ENCODE measurements at places on chromosomes 12 and 14.

DNA sequence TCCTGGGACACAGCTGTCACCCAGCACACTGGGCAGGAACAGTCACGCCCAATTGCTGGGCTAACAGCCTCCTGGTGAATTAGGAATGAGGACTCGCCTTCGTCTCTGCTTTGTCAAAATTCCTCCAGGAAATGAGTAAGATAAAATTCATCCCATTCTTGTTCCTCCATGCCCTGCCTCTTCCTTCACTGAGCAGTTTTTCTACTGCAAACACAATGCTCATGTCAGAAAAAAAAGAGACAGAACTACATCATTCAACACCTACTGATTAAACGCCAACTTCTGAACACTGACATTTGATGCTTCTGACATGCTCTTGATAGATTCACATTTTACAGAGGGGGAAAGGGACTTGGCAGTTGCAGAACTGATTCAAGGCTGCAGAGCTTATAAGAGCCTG, 37.5 kb upstream of the DTX1 start:
- no peak for DNase-seq

GRCh38 chr12:98635657-98636323, 8.8 kb downstream of the IKBIP start:
- peak; percentile 20 for DNase-seq

GRCh38 chr14:97290977-97291376, 493.8 kb downstream of the VRK1 start:
- DNase-seq = no peak

GRCh38 chr12:89353188-89353822, 1.0 kb upstream of the DUSP6 start:
- peak; percentile 27 for DNase-seq

GRCh38 chr12:77689510-77690086, 141.1 kb upstream of the NAV3 start:
- no peak for DNase-seq

DNA sequence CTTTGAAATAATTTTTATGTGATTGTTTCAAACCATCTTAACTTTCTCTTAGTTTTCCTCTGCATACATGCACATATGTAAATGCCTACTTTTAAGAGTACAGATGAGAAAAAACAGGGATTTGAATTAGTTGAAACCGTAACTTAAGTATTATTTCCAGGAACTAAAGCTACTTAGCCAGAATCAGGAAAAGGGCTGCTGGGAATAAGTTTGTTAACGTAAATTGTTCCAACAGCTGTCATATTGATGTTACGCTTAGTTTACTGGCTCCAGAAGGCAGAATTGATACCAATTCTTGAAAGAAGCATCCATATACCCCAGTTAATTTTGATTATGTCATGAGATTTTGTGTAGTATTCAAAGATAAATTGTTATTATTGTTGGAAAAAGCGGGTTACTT, 17.9 kb upstream of the KLRF1 start:
- DNase-seq = no peak

GRCh38 chr14:86570371-86570770, 1040.4 kb downstream of the FLRT2 start:
- no peak for DNase-seq
